ENCODE measurements at places on chromosomes 13 and 19.

DNA sequence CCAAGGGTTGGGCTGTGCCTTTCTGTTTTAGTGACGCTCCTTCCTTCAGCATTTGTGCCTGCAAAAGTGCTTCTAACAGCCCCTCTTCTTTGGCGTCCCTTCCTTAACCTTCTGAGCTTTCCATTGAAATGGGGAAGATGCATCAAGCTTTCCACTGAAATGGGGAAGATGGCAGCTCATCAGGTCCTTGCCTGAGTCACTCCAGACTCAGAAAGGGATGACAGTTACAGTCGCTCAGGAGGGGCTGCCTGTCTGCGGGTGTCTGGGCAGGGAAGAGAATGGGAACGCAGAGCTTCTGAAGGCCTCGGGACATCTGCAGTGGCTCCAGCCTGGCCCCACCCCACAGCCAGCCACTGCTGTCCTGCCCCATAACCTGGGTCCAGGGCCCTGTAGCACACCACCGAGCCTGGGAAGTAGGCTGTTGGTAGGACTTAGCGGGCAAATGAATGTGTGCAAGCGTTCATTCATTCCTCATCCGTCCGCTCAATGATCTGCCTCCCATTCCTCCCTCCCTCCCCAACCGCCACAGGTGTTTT, 9.8 kb downstream of the AP1M1 start:
- no peak for DNase-seq

GRCh38 chr13:48411841-48412531, 927 bp downstream of the LPAR6 start:
- peak; percentile 62 for DNase-seq

DNA sequence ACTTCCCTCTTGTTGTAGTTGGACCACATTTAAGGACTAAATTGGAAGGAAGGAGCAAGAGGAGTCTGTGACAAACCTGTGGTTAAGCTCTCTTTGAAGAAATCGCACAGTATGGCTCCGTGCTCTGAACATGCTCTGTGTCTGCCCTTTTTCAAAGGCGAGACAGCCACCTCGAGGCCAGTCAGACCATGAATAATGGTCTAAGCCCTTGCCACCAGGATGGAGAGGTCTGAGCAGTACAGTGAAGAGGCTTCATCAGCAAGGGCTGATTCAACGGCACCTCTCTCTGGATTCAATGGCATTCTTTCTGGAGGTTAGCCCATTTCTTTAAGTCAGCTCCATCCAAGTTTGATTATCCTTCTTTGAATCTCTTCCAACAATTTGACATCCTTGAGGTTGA, 30.9 kb downstream of the FAM216B start:
- no peak for DNase-seq

DNA sequence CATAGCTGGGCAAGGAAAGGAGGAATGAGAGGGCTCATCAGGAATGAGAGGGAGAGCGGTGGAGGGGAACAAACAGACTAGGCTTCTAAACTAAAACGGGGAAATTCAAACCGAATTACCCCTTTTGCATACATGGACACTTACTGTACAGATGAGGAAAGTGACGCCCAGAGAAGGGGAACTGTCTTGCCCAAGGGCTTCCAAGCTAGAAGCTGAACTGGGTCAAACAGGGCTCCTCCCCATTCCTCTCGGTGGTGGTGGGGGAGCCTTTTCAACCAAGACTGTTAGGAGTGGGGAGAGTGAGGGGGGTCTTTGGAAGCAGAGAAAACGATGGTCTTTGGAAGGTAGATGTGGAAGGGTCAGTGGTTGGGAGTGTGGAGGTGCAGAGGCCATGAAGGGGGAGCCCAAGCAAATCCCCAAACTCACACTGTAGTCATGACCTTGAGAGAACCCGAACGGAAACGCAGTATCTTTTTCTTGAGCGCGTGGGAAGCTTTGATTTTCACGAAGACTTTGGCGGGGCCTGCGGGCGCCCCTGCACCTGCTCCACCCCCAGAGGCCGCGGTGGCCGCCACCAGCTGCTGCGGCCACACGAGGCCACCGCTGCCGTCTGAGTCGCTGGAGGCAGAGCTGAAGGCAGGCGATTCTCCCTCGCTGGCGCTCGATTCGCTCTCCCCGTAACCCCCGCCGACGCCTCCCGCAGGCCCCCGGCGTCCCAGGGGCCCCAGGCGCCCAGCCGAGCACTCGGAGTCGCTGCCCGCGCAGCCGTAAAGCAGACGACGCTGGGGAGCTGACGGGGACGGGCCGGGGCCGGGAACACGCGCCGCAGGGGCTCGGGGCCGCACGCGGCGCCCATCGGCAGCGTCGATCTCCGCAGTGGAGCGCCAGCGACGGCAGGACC, 12.3 kb upstream of the GNG8 start:
- DNase-seq, result no peak

DNA sequence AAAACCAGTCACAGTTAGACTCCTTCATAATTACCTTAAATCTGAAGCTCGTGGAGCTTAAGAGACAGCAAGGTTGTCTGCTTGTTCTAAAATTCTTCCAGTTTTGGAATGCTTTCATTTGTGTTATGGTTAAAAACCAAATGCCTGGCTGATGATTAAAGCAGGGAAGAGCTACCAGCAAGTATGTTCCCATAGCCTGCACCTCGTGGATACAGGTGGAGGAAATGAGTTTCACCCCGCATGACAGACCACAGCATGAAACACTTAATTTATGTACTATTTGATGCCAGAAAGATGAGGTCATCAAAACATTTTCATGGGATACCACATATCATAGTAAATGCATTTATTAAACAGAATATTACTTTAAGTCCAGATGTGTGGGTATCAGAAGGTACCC, 416 bp upstream of the DOCK9 start:
- DNase-seq, result no peak

DNA sequence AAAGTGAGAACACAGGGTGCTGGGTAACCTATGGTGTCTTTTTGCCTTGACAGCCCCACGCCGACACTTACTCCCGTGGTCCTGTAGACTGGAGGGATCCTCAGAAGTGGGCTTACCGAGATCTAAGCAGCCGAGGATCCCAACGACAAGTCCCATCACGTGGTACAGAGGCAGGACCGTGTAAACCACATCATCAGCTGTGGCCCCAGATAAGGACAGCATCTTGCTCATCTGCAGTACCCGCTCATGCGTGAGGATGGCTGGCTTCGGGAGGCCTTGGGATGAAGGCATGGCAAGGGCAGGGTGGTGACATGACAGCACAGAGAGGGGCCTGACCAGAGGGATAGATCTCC, 2.1 kb downstream of the SLC27A5 start:
- DNase-seq, result no peak

DNA sequence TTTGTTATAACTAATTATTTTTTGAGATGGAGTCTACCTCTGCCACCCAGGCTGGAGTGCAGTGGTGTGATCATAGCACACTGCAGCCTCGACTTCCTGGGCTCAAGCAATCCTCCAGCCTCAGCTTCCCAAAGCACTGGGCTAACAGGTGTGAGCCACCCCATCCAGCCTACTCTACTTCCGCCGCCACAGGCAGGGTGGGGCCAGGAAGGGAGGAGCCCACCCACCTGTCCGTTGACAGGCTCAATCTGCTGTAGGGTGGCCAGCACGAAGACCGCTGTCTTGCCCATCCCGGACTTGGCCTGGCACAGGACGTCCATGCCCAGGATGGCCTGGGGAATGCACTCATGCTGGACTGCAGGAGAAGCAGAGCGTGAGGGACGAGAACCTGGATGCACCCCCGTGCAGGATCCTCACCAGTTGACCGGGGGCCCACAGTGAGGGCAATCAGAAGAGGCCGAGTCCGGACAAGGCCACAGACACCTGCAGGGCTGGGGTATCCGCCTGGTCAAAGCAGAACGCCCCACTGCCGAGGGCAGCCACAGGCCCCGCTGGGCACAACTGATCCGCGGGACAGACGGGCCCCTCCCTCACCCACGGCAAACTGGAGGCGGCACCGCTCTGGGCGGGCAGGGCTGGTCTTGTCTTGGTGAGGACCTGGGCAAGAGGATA, 6.7 kb downstream of the DDX39A start:
- DNase-seq, result no peak

GRCh38 chr13:114022876-114023275, 49.0 kb upstream of the C13orf46 start:
- DNase-seq, result no peak

DNA sequence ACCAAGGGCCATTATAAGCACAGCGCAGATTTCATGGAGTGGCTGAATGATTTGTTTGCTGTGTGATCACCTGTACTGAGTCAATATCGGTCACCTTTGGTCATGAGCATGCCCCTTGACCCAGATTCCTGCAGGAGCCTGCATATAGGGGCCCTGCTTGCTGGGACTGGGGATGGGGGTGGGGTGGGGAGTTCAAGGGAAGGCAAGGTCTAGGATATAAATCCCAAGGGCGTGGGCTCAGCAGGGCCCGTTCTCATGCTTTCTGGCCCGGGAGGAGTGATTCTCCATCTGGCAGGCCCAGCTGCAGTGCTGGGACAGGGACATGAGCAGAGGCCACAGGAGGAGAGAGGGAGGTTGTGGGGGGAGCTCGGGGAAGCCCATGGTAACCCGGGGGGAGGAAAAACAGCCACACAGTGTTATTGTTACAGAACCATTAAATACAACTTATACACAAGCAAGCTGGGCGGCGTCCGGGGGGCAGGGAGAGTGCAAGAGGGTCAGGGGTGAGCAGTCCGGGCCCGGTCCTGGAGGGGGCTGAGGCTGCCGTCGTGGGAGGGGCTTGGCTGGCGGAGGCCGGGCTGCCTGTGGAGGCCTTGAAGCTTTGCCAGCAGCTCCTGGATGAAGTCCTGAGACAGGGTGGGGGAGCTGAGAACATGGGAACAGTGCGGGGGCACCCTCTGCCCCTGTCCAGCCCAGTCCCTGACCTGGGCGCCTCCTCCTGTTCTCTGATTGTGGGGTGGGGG, 5.2 kb downstream of the PPP1R14A start:
- peak; percentile 84 for DNase-seq

- DNase-seq, result no peak
These were observed 4.3 kb upstream of the ZDHHC20 start for GRCh38 chr13:21463424-21463823.

DNA sequence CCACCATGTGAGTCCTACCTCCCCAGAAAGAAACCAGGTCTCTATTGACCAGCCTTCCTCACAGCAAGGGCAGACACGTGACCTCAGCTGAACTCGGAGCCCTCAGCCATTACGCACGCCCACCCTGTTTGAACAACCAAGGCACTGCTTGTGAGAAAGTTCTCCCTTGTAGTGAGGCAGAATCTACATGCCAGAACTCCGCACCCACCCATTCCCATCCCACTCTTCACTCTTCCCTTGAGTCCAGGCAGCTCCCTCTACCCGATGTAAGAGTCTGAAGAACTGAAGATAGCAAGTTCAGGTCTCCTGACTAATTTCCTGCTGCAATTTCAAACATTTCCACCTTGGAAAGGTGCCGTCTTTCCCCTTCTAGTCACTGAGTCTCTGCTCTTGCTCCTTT, 6.4 kb downstream of the NOVA2 start:
- DNase-seq, result no peak

- no peak for DNase-seq
These were observed 23.7 kb upstream of the UBE2L5 start for GRCh38 chr13:30398601-30399072.

- DNase-seq, result no peak
These were observed 33.4 kb downstream of the RFX2 start for GRCh38 chr19:6076675-6077463.

DNA sequence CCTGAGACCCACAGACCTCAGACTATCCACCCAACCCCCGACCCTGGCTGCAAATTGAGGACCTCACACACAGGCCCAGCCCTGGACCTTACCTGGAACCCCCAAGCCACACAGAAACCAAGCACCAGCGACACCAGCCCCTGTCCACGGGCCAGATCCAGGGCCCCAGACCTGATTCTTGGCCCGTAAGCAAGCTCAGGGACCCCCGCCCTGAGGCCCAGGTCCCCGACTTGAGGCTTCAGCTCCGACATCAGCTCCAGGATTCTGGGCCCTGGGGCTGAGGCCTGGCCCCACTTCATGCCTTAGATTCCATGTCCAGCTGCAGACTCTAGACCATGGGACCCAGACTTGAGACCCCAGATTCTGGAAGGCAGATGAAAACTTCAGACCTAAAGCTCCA, 6.3 kb downstream of the TTYH1 start:
- DNase-seq, result no peak

DNA sequence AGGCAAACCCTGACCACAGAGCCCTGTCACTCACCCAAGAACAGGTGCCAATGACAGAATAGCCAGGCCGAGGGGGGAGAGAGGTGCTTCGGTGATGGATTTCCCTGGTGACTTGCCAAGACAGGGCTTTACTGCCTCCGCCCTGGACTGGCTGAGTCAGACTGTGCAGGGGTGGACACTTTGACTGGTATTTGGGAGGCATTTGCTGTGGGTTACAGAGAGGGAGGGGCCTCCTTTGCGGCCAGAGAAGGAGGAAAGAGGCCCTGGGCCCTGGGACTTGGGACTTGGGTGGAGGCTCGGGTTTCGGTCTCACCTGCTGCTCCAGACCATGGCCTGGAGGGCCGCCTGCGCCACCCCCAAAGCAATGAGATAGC, 4.6 kb upstream of the EPS8L1 start:
- DNase-seq, result no peak

- DNase-seq, result no peak
These were observed 14.1 kb upstream of the FRY start for GRCh38 chr13:32017474-32017873.

- DNase-seq, result no peak
These were observed 17.4 kb upstream of the POMP start for GRCh38 chr13:28641600-28641926.

GRCh38 chr13:31346891-31347290, 147.1 kb downstream of the B3GLCT start:
- no peak for DNase-seq

All from right lung (tissue), 10 donors.